ENCODE measurements at places on chromosomes 2 and 18.

DNA sequence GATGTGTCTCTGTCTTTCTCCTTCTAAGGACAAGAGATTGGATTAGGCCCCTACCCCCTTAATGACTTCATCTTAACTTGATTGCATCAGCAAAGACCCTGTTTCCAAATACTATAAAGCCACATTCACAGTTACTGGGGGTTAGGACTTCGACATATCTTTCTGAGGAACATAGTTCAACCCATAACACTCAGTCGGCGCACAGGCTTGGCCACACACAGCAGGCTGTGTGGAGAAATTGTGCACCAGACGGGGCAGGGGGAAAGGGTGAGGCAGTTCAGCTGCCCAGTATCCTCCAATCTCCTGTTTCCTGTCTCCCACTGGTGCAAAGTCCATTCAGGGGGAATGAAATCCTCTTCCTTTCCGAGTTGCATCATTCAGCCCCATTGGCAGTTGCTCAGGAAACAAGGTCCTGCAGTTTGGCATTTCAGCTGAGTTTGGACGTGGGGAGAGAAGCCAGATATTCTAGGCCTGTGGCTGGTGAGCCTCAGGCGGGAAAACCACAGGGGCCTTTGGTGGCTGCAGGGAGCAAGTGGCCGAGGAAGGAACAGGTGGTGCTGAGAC, 9.4 kb upstream of the RAPGEF4 start:
- DNase-seq = peak; percentile 79

- no peak for DNase-seq
Observed at GRCh38 chr18:23484561-23485182, 18.6 kb upstream of the RMC1 start.

GRCh38 chr18:67318651-67319050, 197.9 kb downstream of the DSEL start:
- no peak for DNase-seq

GRCh38 chr2:162075689-162076132, 1.7 kb upstream of the DPP4 start:
- DNase-seq = no peak

DNA sequence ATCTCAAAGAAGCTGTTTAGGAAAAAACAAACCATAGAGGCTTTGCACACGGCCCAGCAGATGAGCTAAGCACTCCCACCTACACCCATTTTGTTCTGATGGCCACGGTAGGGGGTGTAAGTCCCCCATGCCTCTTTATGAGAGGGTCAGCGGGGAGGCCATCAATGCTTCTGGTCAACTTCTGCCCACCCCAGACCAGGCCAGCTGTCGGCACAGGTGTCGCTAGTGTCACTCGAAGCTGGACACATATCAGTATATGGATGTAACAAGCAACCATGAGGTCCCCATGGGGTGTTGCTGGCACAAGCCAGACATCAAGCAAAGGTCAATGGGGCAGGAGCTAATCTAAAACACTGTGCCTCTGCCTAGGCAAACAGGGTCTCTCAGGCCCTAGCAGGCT, 23.7 kb upstream of the SLC35F6 start:
- no peak for DNase-seq

GRCh38 chr2:42102591-42103450, 55.0 kb downstream of the PKDCC start:
- DNase-seq = peak; percentile 80

DNA sequence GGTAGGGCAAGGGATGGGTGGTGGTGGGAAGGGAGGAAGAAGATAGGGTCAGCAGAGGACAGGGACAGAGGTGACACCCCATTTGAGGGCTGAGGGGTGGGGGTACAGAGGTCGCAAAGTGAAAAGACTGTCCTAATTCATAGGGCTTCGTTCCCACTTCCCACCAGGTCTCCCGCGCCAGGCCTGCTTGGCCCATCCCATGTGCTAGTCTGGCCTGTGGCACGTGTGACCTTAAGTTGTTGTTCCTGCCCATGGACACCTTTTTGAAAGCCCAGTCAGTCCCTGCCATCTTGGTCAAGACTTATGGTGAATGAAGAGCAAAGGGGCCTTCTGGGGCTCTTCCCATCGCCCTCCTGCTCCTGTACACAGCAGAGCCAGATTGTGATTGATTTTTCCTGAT, 46.2 kb downstream of the TGOLN2 start:
- no peak for DNase-seq

GRCh38 chr2:5473635-5474034, 218.5 kb upstream of the SOX11 start:
- DNase-seq = no peak

DNA sequence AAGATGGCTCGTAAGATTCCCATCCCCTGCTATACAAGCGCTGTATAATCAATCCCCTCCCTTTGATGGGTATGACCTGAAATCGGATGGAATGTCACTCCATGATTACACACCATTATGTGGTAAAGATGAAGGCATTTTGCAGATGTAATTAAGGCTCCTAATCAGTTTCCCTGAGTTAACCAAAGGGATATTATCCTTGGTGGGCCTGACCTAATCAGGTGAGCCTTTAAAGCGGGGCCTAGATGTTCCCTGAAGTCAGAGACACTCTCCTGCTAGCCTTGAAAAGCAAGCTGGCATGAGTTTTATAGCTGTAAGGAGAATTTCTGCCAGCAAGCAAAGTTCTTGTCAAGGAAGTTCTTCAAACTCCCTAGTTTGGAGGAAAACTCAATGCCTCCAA, 223.8 kb upstream of the FN1 start:
- no peak for DNase-seq

GRCh38 chr2:215557701-215558100, 121.8 kb upstream of the FN1 start:
- DNase-seq = no peak

DNA sequence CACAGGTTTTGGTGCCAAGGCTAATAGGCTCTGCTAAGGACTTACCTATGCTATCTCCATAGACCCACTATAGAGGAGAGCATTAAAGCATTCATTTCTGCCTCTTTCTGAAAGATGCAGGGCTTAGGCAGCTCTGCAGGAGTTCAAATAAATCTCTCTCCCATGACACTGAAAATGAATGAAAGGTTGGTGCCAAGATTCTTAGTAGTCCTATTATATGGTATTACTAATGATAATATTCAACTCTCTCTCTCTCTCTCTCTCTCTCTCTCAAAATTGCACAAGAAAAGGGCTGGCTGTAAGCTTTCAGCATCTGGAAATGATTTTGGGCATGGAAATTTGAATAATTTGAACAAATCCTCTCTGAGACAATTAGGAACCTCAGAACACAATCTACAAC, 433.7 kb downstream of the MBD2 start:
- no peak for DNase-seq

DNA sequence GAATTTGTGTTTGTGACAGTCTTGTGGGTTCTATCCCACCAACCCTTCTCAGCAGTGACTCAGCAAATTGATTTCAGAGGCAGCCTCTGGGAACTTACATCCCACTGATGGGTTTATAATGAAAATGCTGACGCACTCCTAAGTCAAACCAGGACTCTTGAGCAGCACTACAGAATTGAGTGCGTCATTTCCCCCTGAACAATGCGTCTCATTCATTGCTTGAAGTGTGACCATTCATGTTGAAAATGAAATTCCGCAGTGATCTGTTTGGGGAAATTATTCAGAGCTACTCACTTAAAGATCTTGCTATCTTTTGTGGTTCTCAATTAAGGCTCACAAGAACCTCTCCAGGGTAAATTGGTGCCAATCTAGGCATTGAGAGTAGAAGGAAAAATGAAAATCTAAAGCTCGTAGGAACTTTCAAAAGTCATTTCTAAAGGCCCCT, 417.7 kb upstream of the SLC14A2 start:
- no peak for DNase-seq

DNA sequence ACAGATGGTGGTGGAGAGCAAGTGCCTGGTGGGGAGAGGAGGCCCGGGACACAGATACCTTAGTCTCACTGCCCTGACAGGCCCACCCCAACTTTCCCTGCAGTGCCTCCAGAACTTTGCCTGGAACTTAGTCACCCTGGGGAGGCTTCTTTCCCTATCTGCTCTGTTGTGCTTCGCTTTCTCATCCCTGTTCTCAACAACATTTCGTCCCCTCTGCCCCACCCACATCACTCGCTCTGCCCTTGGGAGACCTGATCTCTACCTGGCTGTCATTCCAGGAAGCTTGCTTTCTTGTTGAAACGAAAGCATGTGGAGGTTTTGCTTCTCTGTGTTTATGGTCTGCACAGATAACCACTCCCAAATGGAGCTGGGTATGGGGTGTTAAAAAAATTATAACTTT, 93.8 kb downstream of the PRKCE start:
- no peak for DNase-seq

DNA sequence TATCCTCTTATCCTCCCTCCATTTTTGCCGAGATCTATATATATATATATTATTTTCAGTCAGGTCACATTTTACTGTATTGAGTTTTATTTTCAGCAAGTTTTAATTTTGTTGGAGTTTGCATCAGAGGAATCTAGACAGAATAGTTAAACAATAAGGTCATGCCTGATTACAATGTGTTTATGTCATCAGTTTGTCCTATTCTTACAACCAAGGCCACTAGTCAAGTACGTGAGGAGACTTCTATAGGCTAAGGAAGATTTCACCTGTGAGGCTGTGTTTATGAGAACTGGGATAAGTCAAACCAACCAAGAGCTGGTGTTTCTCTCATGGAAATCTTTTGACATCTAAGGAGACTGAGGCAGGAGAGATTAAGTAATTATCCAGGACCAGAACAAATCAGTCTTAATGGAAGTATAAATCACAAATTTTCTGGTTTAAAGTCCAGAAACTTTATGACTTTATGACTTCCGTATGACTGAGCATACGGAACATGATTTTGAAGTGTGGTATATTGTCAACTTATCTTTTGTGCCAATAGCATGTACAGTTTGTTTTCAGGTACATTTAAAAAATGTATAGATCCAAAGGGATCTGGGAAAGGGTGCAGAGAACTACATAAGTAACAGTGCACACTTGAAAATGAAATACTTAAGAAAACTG, 100.0 kb upstream of the DTNA start:
- DNase-seq = no peak

DNA sequence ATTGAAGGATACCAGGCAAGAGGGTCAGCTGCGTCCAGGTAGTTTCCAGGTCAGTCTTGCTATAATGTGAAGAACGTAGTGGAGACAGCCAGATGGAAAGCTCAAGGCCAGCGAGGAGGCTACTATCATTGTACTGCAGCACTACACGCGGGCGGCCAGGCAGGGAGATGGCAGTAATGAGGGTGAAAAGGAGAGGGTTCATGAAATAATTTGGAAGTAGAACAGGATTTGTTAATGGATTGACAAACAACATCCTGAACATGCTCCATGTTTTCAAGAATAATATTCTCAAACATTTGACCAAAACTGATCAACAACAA, 17.1 kb downstream of the SPIRE1 start:
- no peak for DNase-seq
